NCI-H524 (cell line): ENCODE measurements at places on chromosomes 6 and 20.

DNA sequence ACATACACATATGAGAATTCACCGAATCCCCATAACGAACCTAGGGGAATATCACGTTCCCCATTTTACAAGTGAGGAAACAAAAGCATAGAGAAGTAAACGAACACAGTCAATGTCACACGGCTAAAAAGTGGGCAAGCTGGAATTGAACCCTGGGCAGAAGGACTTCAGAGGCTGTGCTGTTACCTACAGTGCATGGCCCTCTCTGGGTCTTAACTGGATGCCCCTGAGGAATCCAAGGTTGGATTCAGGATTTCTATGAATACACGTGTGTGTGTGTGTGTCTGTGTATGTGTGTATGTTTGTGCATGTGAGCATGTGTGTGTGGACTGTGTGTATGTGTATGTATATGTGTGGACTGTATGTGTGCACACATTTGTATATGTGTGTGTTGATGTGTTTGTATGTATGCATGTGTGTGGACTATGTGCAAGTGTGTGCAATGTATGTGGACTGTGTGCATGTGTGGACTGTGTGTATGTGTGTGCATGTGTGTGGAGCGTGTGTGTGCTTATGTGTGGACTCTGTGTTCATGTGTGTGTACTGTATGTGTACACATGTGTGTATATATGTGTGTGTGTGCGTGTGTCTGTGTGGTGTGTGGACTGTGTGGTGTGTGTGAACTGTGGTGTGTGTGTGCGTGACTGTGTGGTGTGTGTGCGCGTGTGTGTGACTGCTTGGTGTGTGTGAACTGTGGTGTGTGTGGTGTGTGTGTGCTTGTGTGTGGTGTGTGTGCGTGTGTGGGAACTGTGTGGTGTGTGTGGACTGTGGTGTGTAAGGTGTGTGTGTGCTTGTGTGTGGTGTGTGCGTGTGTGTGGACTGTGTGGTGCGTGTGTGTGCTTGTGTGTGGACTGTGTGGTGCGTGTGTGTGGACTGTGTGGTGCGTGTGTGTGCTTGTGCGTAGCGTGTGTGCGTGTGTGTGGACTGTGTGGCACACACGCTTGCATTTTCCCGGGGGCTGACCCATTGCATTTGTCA is 49.0 kb downstream of the HNF4A start:
- no peak for DNase-seq

- DNase-seq, result no peak
Observed at GRCh38 chr6:110662490-110663211, 152.6 kb downstream of the CDK19 start.

DNA sequence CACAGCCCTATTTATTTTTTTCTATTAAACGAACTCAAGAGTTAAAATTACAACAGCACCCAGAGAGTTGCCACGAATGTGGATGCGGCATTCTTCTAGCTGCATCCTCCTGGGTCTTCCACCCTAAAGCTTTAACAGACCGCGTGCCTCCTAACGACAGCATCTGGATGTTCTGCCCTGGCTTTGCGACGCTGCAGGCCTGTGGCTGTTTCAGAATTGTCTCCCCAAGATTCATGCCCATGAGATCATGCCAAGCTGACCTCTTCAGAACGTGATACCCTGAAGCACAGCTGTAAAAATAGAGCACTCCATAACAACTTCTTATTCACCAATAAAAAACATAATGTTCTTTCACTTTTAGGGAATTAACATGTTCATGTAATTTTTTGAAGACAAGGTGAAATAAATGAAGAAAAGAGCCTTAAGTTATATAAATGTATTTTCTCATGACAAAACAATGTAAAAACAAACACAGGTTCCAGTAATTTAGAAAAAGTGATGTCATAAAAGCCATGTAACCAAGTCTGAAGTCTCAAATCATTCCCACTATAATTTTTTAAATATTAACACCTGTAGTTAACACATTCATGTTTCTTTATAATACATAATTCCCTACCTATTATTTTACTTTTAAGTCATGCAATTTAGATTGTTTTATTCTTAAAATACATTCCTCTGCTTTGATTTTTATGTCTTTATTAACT is 26.5 kb downstream of the HIVEP2 start:
- DNase-seq, result no peak

DNA sequence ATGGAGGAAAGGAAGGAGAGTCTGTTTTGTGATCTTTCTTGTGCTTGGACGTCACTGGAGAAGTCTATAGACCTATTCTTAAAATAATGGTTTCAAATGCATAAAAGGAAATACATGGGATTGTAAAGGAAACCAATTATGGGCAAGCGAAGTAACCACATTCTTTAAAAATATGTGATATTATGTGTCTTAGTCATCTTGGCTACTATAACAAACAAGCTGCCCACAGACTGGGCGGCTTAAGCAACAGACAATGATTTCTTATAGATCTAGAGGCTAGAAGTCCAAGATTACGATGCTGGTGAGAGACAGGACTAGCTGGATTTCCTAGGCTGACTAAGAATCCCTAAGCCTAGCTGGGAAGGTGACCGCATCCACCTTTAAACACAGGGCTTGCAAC is 49.4 kb upstream of the CD83 start:
- DNase-seq, result no peak

DNA sequence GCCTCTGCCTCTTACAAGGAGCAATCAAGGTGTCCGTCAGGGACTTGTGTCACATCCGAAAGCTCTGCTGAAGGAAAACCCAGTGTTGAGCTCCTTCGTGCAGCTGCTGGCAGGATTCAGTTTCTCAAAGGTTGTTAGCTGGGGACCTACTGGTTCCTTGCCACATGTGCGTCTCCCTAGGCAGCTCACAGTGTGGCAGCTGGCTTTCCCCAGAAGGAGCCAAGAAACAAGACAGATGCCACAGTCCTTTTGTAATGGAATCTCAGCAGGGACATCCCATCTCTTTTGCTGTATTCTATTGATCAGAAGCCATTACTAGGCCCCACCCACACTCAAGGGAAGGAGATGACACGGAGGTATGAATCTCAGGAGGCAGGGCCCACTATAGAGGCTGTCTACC is 488.8 kb downstream of the CD83 start:
- peak; percentile 21 for DNase-seq

DNA sequence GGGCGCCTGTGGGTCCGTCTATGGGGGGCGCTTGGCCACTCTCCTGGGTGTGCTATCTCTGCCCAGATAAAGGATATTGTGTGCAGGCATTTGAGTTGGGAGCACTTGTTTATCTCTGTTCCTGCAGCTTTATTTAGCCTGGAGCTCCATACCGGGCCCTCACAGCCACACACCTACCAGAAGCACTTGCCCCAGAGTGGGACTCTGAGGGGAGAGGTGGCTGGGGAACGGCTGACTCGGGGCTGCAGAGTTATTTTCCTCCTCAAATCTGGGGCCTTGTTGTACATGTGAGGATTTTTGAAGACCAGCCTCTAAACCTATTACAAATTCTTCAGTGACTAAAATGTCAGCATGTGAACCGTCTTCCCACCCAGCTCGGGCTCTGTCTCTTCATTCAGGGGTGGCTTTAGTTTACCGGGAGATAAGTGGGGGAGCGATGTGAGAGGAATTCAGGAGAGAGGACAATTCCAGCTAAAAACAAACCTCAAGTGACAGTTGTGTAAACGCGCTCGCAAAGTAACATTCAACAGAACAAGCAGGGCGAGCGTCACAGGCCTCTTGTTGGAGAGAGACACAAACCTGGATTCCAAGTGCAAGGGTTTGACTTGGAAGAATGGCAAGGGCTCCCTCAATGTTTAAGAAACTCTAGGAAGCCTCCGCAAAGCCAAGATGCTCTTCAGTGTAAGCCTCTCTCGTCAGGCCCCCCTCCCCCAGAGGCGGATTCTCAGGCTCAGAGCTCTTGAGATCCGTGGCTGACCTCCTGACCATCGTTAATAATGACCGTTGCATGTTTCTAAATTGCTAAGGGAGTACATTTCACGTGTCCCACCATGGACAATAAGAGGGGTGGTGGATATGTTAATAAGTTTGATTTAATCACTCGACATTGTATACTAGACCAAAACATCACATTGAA is 548.9 kb downstream of the QKI start:
- no peak for DNase-seq

DNA sequence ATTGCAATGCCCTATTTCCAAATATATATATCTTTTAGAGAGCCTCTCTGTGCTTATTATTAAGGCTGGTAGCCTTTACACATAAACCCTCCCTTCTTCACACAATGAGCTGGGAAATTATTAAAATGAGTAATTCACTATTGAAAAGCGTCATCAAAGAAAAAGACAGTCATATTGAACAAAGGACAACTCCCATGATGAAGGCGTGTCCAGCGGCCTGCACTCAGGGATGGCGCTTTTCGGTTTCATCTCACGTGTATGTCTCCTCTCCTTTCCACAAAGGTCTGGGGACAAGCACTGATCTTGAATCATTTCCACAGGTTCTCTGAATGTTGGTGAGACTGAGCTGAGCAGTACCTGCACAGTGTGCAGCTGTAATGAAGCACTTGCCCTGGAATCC is 3.5 kb downstream of the SERPINB9 start:
- DNase-seq, result no peak

GRCh38 chr20:45842169-45842812 is 8.7 kb downstream of the SNX21 start:
- DNase-seq, result no peak

GRCh38 chr20:17504066-17504897 is 26.9 kb downstream of the BFSP1 start:
- DNase-seq, result no peak

DNA sequence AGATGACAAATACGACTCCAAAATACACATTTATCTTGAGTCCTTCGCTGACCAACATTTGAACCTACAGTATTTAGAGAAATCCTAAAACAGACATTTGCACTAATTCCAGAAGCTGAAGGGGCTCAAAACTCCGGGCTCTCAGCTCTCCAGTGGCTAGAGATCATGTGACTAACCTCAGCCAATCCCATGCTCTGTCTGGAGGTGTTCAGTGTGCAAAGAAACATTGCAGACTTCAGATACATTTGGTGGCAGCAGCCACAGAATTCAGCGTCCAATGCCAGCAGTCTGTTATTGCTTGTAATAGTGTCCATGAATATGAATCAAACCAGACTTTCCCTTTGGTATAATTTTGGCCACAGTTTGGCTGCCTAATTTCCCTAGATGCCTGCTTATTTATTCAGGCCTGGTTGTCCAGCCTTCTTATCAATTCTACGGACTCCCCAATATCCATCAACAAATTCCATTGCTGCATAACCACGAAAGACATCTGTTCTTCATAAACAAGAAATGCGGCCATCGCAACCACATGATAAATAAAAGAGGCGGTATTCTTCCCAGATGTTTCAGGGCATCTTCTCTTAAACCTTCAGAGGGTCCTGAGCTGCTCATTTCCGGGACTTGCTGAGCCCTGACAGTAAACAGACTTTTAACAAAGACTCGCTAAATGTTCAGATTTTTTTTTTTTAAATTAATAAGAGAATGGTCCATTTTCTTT is 14.5 kb upstream of the CYP24A1 start:
- no peak for DNase-seq

GRCh38 chr20:50281831-50282591 is 91.4 kb downstream of the CEBPB start:
- no peak for DNase-seq

GRCh38 chr20:38872036-38872435 is 54.2 kb upstream of the FAM83D start:
- peak; percentile 12 for DNase-seq

DNA sequence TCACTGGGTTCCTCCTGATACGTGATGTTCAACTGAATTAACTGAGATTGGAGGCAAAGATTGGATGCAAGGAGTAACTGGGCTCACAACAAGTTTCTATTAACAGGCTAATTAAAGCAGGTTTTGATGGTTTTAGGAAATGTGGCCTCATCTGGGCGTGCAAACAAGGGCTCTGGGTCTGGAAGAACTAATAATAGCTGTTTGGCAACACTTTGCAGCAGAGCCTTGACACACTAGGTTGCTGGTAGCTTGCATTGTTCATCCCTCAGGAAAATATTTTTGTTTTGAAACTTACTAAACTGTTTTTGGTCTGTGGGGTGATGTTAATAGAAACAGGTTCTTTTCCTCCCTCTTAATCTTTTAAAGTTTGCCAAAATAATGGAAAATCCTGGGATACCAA is 117.2 kb upstream of the CD93 start:
- DNase-seq, result no peak

DNA sequence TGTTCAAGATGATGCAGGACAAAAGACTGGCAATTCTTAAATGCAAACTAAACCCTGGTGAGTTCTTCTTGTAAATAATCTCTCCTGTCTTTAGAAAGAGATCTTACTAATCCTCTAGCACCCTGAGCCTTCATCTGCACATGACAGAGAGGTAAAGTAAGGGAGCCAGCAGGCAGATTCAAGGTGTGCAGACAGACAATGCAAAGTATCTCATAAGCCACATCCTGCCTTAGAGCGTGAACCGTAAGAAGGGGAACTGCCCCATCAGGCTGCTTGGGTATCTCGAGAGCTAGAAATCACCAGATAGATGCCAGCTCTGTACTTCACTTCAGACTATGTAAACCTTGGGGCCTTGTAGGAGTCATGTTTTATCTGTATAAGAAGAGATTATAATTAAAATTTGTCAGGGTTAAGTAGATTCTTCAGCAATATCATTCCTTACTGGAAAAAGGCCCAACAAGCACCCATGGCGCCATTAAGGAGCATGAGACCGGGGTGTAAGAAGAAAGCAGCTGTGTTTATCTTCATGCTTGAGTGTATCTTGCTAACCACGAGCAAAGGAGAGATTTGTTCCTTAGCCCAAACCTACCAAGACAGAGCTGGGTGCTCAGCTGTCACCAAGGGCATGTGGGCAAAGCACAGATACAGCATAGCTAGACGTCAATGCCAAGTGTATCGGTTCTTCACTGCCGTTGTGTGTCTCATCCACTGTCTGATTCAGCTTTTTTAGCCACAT is 24.4 kb downstream of the CNR1 start:
- no peak for DNase-seq

DNA sequence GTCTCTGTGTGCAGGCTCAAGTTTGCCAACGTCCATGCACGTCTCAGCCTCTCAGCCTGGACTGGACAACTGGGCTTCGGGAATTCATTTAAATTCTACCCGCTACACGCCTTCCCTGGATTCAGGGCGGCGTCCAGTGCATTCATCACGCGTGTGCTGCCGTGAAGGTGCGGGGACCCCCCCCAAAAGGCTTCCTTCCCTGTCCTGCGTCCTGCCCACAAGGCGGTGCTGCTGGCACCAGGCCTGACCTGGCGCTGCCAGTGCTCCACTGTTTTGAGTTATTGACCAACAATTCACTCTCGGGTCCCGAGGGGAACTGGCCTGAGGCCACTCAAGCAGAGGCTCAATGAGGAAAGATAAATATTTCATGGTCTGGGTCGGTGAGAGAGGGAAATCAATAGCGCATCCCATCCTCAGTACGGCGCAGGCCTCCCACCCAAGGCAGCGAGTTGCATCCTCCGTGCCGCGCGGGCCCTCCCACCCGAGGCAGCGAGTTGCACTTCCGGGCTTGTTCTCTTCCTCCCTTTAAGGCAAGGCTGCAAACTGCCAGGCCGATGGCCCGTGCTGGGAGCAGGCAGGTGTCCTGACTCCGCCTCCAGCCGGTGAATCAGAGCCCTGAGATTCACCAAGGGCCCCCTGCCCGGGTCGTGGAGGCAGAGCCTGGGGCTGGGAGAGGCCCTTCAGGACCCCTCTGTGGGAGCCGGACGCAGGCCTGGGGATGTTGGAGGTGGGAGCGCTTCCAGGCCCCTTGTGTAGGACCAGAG is 22.8 kb upstream of the BHLHE23 start:
- DNase-seq, result no peak
